ENCODE measurements at places on chromosomes 12 and 14.

GRCh38 chr12:49537231-49537751 lies 1.5 kb upstream of the KCNH3 start:
- no peak for DNase-seq

DNA sequence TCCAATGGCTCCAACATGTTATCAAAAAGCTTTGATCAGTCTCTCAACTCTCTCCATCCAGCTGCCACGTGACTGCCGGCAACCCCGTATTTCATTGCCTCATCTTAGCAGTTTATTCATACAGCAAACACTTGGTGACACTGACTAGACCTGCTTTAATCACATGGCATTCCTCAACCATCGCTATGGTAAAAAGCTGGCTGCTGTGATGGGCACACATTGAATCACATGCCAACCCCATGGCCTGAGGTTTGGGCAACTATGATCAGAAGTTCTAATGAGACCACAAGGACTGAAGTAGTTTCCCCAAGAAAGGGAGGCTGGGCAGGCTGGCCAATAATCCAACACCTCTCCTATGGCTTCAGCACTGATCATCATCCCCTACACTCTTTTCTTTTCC lies 40.6 kb upstream of the TAS2R42 start:
- no peak for DNase-seq

GRCh38 chr14:81766321-81766915 lies 232.8 kb upstream of the SEL1L start:
- no peak for DNase-seq

DNA sequence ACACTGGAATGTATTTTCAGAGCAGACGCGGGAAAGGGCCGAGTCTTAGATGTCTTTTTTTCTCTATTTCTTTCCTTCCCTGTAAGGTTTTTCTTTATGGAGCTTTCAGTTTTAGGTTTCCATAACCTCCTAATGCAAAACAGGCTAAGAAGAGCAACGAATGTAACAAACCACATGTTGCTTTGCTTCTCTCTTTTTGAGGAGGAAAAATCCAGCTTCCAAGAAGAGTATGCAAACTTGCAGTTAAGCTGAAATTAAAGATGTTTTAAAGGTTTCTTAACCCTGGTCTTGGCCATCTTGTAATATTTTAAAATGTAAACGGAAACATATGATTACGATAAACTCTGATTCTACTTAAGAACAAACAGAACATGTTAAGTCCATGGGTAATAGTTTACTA lies 86.9 kb downstream of the PRICKLE1 start:
- DNase-seq = no peak

GRCh38 chr12:24143928-24144327 lies 194.5 kb upstream of the SOX5 start:
- DNase-seq = no peak

DNA sequence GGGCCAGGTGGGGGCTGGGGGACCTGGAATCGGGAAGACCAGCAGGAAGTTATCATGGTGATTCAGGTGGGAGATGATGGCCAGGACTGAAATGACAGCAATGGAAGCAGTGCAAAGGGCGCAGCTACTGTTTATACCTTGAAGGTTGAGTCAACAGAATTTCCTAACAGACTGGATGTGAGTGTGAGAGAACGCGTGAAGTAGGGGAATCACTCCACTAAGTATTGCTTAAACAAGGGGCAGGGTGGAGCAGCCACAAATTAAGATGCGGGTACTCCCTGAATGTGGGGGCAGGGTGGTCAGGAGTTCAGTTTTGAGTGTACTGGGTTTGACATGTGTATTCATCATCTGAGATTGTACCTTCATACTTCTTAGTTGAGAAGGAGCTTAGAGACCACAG lies 45.1 kb downstream of the MYF5 start:
- DNase-seq = no peak

GRCh38 chr12:120131116-120131515 lies 14.6 kb upstream of the RAB35 start:
- no peak for DNase-seq

DNA sequence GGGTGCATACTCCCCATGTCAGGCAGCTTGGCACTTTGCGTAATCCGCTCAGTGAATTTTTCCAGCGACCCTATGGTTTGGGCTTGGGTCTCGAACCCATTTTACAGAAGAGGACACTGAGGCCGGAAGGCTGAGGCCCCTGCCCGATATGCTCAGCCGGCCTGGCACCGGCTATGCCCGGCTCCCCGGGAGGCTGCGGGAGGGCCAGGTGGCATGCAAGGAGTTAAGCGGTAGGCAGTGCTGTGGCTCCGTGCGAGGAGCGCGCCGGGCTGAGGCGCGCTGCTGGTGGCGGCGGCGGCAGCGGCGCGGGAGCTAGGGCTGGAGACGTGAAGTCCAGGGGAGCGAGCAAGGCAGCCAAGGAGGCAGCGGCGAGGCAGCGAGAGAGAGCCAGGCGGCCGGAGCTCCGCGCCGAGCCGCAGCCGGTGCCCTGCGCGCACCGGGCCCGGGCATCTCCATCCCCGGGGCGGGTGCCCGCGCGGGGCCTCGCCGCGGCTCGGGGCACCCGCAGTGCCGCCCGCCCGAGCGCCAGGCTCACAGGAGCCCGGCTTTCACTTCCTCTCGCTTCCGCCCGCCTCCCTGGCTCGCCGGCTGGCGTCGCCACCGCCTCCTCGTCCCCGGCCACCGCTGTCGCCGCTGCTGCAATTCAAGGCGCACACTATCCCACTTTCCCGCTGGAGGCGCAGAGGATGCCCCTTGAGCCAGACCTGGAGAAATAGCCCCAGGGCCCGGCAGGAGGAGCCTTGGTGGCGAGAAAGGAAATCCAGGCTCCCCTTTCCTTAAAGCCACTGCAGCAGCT lies at the start of gene WSCD2:
TSS of gene WSCD2 (plus strand) at position 272 of the 796 bp plus-strand sequence. CDS start 66,545 bp downstream, outside the sequence.
- peak; percentile 12 for DNase-seq

DNA sequence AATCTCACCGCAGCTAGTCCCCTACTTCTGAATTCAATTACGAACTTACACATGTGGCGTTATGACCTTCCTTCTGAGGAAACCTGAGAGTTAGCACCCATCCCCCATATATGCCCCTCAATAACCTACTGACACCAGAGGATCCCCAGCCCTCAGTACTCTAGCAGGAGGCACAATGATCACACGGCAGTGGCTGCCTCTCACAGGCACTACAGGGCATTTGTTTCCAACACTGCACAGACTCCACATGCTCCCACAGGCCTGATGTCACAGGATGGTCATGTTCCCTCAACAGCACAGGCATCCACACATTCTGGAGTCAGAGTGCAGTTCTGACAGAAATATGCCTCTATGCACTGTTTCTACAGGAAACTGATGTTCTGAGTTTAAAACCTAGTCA lies 17.4 kb downstream of the PPP1CC start:
- DNase-seq = no peak

DNA sequence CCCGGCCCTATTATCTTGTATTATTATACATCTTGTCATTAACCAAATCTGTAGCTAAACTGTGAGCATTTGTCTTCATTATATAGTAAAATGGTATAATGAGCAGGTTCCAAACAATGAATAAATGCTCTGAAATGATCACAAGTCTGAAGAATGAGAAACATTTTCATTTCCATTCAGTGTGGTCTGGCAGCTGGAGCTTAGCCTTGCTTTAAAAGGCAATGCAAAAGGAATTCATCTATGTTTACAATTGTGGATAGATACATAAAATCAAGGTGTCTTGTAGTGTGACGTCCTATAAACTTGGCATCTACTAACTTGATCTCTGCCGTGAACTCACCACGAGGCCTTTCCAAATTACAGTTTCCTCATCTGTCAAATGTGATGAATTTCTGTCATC lies 168.3 kb downstream of the RMST start:
- DNase-seq = no peak

GRCh38 chr12:61871485-61871810 lies 388.8 kb upstream of the USP15 start:
- DNase-seq = no peak

GRCh38 chr12:17159506-17160300 lies 553.7 kb upstream of the LMO3 start:
- no peak for DNase-seq

DNA sequence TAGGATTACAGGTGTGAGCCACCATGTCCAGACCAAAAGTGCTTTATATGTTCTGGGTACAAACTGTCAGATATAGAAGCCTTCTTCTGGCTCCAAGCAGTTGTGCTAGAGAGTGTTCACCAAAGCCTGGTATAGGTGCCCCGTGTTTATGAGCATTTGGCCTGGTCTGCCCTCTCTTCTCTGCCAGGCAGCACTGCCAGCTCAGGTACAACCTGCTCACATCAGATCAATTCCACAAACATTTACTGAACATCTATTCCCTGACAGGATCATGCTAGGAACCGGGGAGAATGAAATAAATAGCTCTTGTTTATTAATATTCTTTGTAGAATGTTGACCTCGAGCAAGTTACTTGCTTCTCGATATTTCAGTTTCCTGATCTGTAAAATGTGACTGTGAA lies 20.0 kb upstream of the SOCS2 start:
- DNase-seq = no peak

DNA sequence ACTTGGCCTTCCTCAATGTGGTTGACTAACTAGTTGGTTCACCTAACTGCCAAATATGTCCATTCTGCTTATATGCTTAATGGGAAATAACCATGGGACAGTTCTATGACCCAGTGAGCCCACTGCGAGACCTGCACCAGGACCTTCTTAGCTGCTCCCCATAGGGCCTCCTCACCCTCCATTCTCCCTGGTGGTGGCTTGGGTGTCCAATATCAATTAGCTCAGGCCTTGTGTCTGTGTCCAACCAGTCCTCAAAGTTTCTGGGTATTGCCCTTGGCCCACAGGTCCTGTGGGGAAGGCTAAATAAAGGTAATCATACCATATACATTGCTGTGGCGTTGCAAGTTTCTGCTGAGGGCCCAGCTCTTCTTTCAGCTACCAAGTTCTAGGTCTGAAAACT lies 228.2 kb downstream of the PCNX1 start:
- DNase-seq = no peak

GRCh38 chr14:90658541-90658967 lies 157.7 kb downstream of the TTC7B start:
- peak; percentile 52 for DNase-seq

- no peak for DNase-seq
Observed at GRCh38 chr14:53354336-53354735, 201.2 kb upstream of the DDHD1 start.

GRCh38 chr14:55881577-55882241 lies 236.5 kb upstream of the PELI2 start:
- no peak for DNase-seq

DNA sequence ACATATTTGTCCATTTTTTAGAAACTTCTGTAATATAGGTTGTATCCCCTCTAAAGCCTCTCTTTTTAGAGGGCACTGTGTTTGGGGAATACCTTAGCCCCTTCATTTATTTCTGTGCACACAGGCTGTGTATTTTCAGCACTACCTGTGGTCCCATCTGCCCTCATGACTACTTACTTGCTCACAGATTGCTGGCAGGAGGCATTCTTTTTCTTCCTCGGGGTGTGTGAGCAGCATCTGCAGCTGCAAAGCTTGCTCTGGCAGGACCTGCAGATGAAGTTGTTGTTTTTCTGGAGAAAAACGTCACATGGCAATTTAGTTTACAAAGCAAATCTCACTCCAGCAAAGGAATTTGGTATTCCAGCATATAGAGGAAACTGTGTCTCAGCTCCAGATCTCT lies 24.3 kb downstream of the ANG start:
- no peak for DNase-seq

- DNase-seq = no peak
Observed at GRCh38 chr12:6049587-6049986, 74.9 kb downstream of the VWF start.

- DNase-seq = no peak
Observed at GRCh38 chr14:50116966-50117365, 594 bp upstream of the VCPKMT start.

DNA sequence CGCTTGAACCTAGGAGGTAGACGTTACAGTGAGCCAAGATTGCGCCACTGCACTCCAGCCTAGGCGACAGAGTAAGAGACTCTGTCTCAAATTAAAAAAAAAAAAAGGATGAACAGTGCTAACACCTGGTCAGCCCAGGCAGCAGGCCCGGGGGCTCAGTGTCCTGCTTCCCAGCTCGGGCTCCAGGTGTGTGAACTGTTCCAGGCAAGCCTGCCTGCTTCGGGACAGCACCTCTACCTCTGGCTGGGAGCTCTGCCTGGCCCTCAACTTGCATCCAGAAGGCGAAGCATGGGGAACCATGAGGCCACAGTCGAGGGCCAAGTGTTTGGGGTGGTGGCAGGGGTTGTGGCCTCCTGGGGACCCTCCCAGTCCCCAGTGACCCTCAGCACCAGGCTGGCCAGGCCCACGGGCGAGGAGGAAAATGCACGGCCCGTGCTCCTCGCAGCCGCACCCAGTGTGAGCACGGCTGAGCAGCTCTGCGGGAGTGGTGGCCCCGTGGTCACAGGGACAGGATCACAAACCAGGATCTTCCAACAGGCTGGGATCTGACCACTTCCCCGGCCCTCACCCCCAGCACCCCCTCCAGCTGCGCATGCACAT lies 15.5 kb downstream of the CDCA4 start:
- DNase-seq = no peak

DNA sequence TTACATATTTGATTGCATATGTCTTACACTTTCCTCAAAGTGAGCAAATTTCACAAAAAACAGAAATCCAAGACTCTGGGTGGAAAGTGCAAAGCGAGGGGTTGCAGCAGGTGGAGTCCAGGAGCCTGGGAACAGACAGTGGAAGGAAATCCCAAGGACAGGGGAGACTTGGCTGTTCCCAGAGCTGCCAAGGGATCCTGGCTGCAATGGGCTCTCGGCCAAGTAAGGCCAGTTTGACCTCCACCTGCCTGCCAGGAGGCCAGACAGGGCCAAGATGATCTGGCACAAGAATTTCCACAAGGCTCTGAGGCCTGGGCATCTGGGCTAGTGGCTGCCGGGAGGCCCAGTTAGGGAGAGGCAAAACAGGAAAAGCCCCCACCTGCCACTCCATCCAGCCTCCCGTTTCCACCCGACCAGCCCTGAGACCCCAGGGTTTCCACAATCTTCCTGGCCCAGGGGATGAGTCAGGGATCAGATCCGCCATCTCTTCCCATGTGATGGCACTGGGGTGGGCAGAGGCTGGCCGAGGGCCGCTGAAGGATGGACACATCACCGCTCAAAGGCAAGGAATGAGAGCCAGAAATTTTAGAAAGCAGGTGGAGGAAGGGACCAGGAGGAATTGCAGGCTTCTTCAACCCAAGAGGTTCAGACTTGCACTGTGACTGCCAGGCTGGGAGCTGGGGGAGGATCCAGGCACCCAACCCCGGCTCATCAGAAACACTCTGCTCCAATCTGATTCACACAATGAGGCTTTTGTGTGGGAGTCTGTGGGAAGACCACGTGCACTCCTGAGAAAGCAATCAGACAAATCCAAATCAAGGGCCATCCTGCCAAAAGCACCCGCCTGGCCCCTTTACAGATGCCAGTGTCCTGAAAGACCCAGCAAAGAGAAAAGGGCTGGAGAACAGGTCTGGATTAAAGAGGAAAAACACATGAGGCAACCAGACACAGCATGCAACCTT lies 16.3 kb downstream of the SCARB1 start:
- no peak for DNase-seq

- peak; percentile 95 for DNase-seq
Observed at GRCh38 chr14:24232121-24232644, at the start of gene NEDD8. TSS of gene NEDD8 (minus strand) at chr14:24232367. CDS start at chr14:24232267, 100 bp downstream.

DNA sequence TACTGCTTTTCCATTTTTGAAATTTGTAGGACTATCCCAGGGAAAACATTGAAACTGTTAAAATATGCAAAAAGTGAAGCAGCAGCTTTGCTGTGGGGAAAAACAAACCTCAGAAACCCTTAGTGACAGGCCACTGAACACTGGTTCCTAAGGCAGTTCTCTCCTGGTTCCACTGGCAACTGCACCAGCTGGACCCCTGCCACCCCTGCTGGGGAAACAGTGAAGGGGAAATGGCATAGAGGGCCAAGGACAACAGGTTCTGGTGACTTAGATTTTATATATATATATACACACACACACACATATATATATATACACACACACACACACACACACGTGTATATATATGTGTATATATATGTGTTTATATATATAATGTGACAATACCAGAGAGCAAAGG lies 16.2 kb upstream of the KRT7 start:
- DNase-seq = no peak
